Tibial nerve (tissue), 4 donors: ENCODE measurements at places on chromosomes 6 and 20.

- DNase-seq, result no peak
These were observed 112.3 kb downstream of the PFDN4 start for GRCh38 chr20:54320148-54320607.

DNA sequence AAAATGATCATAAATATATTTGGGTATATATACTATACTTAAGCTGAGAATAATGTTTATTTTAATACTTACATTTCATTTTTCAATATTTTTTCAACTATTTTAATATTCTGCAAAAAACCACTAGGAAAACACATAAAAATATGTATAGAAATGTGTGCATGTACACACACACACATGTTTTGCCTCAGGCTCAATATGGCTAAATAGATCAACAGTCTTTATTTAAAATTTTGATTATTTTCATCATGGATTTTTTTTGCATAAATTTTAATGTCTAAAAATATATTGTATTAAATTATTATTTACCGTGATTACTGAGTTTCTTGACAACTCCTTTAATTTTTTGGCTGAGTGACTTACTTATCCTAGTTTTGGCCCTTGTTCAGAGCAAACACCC is 846.5 kb downstream of the DHX35 start:
- no peak for DNase-seq

- no peak for DNase-seq
These were observed 24.5 kb upstream of the MYCT1 start for GRCh38 chr6:152673236-152673635.

GRCh38 chr20:3802524-3803239 is 6.6 kb downstream of the CDC25B start:
- DNase-seq, result no peak

DNA sequence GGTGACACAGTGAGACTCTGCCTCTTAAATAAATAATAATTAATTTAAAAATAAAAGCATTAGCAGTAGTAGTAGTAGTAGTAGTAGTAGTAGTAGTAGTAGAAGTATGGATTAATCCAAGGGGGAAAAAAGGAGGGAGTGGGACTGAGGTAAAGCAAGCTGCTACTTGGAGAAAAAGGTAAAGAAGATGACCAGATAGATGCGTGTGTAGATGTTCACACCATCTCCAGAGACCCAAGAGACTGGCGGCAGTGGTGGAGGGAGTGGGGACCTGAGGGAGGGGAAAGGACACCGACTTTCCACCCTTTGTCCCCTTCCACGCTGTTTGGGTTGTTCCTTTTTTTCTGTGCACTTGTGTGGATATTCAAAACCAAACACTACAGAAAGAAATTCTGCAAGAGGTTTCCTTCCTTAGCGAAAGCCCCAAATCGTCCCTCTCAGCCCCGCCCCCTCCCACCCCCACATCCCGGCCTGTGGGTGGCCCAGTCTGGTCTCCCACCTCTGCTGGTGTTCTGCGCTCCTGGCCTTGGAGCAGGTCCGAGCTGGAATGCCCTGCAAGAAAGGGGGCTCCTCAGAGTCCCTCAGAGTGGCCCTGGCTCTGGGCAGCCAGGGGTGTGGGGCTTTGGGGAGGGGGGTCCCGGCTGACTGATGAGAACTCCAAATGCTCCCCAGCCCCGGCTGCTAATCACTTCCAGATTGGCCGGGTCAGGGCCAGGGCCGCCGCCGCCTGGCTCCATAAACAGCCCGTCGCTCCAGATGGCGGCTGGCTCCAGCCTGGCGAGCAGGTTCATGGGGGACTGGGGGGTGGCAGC is 60.2 kb downstream of the UBE2V1 start:
- no peak for DNase-seq

DNA sequence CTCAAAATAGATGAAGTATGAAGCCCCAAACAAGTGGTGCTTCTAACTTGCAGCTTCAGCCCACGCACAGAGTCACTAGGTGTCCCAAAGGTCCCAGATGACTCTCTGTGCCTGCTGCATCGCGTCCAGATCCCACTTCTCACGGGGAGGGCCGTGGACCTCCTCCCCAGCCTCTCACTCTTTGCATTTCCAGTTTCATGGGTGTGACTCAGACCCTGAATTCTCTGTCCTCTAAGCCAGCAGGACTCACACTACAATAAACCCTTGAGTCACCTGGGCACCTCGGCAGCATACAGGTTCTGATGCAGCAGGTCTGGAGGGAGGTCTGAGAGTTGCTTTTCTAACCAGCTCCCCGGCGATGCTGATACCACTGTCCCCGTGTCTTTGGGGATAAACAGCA is 114.0 kb upstream of the RIN2 start:
- no peak for DNase-seq

GRCh38 chr6:4853349-4853748 is 77.1 kb downstream of the CDYL start:
- no peak for DNase-seq

DNA sequence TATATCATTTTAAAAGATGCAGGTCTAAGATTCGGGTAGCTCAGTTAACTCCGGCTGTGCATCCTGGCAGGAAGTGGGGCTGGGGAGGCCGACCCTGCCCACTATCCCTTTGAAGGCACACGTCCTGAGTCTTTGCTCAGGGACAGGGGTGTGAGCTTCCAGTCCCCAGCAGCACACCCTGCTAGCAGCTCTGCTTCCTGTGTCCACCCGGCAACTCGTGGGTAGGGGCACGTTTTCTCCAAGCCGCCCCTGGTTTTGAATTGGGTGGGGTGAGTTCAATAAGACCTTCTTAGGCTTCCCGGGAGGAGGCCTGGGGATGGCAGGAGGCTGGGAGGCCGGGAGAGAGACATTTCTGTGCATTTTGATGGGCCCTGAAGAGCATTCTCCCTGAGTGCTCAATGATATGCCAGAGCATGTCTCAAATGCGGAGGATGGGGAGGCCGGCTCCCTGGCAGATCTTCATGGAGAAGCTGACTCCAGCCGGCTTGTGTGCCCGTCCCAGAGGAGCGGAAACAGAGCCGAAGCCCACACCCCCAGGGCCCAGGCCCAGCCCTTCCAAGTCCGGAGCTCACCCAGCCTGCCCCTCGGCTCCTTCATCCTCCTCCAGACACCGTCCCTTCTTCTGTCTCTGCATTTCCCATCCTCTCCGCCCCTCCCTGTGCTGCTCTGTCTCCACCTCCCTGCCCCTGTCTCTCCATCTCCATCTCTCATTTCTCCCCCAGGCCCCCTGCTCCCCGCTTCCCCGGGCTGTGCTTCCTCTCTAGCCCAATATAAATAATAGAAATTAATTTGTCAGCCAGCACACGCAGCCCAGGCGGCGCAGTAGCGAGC is 36.3 kb upstream of the ZFAND3 start:
- no peak for DNase-seq

DNA sequence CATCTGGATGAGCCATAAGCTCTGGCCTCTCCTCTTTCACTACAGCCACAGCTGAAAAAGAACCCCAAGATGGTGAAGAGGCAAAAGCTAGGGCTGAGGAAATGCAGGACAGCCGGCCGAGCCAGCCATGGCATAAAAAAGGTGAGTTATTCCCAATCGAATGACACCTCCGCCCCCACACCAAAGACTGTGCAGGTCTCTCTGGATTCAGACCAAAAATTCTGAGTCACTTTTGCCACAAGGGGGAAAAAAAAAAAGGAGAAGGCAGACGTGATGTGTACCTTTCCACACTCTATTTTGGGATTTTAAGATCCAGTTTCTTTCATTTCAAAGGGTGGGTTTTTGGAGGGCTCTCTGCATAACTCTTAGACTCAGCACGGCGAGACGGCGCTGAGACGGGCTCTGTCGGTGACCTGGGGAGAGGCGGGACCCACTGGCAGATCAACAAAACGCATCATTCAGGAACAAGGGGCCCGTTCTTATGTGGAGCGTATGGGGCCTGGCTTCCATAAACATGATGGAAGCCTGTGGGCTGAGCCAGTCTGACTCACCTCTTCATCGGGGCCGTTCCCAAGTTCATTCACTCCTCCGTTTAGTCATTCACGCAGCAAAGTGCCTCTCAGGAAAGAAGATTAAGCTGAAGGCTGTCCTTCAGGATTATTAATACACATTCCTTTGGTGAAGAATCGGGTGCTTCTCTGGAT is 54.8 kb downstream of the NFATC2 start:
- DNase-seq, result no peak
